ENCODE measurements at places on chromosomes 4 and X.

GRCh38 chrX:150621652-150622051, 53.2 kb downstream of the MTM1 start:
- no peak for DNase-seq

GRCh38 chr4:125547836-125548235, 233.1 kb downstream of the FAT4 start:
- no peak for DNase-seq

GRCh38 chrX:73182502-73183114, 32.0 kb downstream of the NAP1L2 start:
- DNase-seq, result no peak

GRCh38 chrX:136658151-136658550, 10.2 kb downstream of the CD40LG start:
- no peak for DNase-seq

- no peak for DNase-seq
Measured at GRCh38 chrX:9438933-9439494, 25.8 kb upstream of the TBL1X start.

GRCh38 chrX:150329282-150329681, 33.8 kb upstream of the MAMLD1 start:
- no peak for DNase-seq

- no peak for DNase-seq
Measured at GRCh38 chr4:116627545-116627944, 457.8 kb downstream of the TRAM1L1 start.

DNA sequence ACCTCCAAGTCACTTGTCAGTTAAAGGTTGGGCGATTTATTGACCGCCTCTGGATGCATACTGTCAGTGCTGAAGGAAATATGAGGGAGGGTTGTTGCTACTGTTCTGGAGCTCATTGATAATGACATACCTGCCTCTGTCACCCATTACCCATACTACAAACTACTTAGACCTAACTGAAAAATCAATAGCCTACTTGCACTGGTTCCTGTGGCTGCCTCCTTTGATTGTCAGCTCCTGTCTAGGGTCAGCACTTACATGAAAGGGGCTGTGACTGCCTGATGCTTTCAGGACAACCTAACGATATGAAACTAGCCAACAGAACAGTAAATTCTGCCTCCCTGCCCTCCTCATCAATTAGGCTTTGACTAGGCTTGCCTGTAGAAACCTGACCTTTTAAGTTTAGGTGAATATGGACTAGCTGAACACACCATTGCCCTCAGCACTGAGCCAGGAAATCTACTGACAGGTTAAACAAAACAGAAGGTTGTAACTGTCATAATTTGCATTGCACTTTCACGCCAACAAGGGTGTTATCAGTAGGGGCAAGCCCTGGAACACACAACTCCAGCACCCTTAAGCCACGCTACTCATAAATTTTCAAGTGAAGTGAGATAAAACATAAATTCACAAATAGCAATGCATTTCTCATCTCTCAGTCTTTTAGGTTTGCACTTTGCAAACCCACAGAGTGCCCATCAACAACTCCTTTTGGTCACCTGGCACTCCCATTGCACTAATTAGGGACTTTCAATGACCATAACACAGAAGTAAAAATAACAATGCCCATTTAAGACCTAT, 9.0 kb upstream of the MAB21L2 start:
- no peak for DNase-seq
